Left hindlimb (tissue), 1 donor: ENCODE measurements at places on chromosomes 6 and 20.
A peak's percentile ranks its signal among the peaks of the same experiment; 100 is the strongest.

DNA sequence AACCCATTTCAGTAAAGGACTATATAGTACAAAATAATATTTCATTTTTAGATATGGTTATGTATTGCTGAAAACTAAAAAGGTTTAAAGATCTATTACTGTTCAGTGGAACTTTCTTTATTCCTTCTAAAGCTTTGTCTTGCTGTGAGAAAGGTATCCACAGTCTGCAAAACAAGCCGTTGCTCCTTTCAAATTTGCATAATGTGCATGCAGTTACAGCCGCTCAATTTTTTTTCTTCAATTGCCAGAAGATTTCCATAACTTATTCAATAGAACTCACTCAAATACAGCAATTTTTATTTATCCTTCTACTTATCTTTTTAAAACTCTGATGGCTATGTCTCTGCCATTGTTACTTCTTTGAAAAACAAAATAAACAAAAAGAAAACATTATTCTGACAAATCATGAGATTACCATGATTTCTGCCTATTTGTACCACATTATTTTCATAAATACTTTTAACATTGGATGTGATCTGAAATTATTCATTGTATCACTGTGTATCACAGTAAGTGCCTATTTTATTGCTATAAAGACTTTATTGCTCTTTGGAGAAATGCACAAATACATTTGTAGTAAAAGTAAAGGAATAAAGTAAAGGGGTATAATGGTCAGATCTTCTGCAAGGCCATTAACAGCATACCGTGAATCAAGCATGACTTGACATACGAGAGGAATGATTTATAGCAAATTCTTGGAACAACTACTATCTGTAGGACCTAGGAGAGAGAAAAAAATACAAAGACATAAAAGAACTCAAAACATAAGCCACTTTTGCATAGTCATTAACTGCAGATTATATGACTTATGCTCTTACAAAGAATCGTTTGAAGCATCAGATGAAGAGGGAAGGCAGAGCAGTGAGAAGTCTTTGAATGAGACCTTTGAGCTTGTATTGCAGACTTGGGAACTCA lies 29.6 kb upstream of the HBS1L start:
- no peak for DNase-seq

GRCh38 chr6:5394280-5394679 lies 133.0 kb downstream of the FARS2 start:
- no peak for DNase-seq

DNA sequence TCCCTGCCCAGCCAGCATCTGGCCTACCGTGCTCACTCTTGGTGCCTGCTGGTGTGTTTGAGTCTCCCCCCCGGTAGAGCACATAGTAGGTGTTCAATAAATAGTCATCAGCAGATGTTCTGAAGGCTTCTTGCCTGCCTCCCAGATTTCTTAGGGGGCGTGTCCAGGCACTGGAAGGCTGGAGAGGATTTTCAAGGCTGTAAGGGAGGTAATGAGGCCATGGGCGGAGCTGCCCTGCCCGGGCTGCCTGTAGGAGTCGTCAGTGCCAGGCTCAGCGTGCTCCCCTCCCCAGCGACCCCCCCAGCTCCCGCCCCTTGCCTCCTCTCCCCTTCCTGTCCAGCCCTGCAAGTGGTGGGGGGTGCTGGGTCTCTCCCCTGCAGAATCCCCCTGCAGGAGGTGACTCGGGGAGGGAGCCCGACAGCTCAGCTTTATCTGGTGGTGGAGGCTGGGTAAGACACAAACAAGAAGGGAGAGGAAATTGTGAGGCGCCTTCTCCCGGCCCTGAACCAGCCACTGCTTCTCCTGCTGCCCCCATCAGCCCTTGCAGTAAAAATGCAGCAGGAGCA lies 55.9 kb downstream of the BCAS4 start:
- DNase-seq, result no peak

DNA sequence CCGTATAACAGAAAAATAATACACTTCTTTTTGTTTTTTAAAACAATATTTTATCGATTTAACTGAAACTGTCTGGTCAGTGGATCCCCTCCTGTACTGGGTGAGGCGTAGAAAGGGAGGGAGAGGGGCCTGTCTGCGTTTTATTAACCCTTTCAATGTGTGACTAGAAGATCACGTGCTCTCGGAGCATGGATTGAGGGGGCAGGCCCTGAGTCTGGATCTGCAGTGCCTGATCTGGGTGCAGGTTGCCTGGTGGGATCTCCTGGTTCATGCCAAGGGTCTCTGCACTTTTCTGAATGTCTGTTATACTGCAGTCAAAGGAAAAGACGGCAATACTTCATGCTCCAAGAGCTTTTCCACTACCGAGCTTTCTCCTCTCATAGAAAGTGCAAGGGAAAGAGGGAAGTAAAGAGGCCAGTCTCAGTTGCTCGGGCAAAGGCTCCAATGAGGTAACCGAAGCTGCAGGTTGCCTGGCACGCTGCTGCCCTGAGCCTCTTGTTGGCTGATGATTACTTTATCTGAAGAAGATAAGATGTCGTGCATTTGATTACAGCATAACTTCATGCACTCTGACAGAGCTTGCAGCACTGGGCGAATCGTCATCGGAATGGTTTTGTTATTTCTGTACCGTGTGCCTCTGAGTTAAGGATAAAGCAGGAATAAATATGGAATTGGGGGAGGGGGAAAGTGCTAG lies 167.5 kb upstream of the PMEPA1 start:
- DNase-seq, result no peak

GRCh38 chr6:148789948-148790347 lies 43.1 kb downstream of the UST start:
- no peak for DNase-seq

DNA sequence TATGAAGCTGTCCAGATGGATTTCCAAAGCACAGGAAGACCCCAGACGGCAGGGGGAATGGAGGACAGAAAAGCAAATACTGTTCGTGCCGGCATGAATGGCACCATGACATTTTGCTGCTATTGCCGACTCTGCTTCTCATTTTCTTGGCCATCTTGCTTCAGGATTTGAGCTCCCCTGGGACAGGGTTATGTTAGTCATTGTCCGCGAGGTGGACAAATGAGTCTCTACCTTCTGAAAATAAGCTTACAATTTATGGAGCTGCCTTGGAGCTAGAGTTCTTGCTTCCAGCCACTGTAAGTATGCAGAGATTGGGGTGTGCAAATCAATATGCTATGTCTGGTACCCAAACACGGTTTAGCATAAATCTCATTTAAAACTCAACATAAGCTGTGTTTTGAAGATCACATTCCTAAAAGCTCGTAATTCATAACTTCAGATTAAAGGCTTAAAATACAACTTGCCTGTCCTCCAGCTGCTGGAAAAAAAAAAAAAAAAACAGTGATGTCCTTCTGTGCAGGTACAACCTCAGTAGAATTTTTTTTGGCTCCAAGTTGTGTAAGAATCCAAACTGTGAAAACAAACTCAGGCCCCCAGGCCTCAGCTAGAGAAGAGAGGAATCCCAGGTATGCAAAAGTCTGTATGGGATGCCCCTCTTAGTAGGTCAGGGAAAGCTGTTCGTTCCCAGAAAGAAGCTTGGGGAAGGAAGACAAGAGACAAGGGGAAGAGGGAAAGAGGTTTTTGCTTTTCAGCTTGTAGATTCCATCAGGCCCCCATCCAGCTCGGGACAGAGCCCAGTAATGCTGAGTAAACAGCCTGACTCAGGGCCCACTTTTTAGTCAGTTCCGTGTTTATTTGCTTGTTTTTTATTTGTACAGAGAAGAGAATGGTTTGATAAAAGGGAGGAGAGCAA lies 184.2 kb upstream of the FOXA2 start:
- DNase-seq, result no peak

DNA sequence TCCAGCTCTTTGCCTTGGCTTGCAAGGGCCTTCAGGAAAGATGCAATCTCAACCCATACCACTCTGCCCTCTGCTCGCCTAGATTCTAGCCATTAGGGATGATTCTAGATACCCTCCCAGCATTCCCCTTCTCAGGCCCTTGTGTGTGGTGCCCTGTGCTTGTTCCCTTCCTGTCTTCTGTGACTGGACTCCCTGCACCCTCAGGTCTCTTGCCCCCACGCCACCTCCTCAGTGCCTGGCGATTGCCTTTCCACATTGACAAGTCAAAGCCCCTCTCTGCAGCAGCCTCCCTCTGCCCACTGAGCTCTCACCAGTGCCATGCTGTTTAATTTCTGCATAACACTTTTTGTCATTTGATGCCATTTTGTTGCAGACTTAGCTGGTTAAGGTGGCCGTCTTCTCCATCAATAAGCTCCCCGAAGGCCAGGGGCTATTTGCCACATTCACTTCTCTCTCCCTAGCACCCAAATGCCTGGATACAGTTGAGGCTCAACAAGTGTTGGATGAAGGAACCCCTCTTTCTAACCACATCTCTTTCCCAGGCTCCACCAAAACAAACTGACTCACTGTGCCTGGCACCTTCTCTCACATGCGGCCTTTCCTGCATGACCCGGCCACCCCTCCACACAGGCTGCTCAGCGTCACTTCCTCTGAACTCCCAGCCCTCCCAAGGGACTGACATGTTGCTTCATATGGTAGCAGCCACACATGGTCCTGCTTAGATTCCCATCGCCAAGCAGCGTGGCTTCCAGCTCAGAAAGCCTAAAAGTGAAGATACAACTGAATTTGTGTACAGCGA lies 4.6 kb upstream of the TXNDC5 start:
- no peak for DNase-seq

DNA sequence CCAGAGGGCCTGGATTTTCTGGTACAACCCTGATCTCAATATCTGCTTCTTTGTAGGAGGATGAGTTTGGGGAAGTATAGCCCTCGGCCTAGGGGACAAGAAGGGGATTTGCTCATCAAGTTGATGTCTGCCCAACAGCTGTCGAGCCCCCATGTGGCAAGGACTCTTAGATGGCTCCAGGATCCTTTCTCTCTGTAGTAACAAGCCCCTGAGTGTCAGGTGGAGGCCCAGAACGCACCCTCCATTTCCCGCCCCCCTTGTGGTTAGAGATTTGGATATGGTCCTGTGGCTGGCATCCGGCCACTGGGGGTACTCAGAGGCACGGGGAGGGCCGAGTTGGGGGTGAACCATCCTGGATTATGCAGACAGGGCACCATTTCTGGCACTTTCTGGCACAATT lies 50.1 kb downstream of the CTCFL start:
- DNase-seq, result no peak

GRCh38 chr20:52104546-52105441 lies 86.8 kb downstream of the ZFP64 start:
- peak; percentile 54 for DNase-seq

DNA sequence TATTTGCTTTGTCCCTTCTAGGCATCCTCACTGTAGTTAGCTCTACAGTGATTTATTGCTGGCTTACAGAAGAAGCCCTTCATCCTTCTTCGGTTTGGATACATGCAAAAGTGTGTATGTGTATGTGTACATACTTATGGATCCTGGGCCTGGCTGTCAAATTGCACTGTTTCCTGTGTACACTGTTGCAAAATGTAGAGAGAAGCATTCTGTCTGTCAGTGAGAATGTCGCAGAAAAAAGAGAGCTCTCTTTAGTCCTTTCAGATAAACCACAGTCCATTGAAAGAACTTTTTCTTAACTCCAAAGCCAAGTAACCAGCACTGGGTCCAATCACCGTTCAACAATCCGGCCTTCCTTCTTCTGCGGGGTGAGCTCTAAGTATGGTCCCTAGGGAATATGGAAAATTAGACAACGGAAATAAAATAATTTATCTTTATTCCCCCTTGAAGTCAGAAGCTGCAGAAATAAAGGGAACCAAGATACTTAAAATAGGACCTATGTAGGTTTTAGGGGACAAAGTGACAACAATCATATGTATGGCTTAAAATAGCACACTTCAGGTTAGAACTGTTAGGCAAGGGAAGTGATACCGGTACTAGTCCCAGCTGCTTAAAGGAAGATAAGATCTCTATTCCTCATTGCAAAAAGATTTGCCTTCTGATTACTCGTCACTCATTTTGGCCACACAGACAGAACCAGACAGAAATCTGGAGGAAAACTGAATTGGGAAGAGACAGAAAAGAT lies 107.0 kb downstream of the CD83 start:
- no peak for DNase-seq

- DNase-seq, result no peak
Measured at GRCh38 chr20:24819331-24819965, 129.6 kb upstream of the CST7 start.

GRCh38 chr6:10478187-10479040 lies 42.7 kb upstream of the GCNT2 start:
- DNase-seq, result no peak

GRCh38 chr20:48826069-48826468 lies 1.7 kb downstream of the PREX1 start:
- no peak for DNase-seq

GRCh38 chr6:24060982-24061754 lies 64.8 kb upstream of the NRSN1 start:
- DNase-seq, result no peak

DNA sequence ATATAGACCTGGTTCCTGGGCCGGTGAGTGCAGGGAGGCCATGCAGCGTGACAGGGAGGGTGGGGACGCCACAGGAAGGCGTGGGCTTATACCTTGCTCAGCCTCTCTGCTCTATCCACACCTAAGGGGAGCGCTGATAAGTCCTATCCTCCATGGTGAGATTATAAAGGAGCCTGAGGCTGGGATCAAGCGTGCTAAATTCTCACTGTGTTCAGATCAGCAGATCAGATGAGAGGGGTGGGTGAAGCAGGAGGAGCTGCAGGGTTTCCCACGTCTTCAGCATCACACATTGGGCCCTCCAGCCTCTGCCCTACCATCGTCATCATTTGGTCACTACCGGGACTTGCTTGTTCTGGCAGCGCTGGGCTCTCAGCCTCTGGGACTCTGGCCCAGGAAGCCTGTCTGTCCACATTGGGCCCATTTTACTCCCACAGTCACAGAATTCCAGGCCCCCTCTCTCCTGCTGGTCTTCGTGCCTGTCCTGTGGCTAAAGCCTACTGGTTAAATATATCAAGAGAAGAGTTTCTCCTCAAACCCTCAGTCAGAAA lies 29.1 kb upstream of the PDE10A start:
- DNase-seq, result no peak

DNA sequence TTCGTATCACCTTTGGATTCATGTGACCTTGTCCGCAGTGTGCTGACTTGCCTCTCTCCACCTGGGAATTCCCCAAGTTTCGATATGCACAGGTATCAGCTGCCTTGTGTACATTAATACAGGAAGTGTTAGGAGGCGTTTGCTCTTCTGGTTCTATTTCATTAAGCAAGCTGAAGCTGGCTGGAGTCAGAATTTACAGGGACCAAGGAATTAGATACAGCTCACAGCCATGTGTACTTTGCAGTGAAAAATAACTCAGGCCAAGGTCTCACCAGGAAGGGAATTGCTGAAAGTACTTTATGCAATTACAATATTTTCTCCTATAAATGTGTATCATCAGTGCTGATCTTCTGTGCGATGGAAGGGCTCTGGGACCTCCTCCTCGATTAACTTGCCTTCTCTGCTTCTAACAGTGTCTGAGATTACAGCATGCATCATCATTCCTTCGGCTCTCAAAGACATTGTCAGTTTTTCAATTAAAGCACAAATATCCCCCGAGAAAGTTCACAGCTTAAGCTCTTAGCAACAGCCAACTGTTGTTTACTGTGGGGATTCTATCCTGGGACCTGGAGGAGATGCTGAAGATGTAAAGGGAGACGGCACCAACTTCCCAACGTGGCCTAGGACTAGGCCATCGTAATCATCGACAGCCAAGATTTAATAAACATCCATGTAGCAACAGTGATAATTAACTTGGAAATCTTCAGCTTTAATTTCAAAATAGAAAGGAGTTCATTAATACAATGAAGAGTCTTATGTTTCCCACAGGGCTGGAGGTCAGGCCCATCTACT lies 13.8 kb upstream of the TIAM2 start:
- DNase-seq, result no peak

- no peak for DNase-seq
Measured at GRCh38 chr6:90383196-90383822, 86.7 kb upstream of the BACH2 start.
